ENCODE measurements at places on chromosomes 12 and 14. TPM values are rescaled to one million over a fixed set of nuclear protein-coding genes. Genes with fewer than 3 reads are reported as not detected.
A peak's percentile ranks its signal among the peaks of the same experiment; 100 is the strongest.

- H3K4me1 ChIP-seq = no peaks in the 10 kb centered on the region
- no peak for DNase-seq
- H3K27me3 ChIP-seq = no peaks in the 10 kb centered on the region
- peaks cover 50% of the 10 kb centered on the region for H3K36me3 ChIP-seq
- H3K4me3 ChIP-seq = no peak overlapping the region
- no peak overlapping the region for H3K27ac ChIP-seq
Measured at GRCh38 chr12:101298426-101298825, 18.5 kb downstream of the UTP20 start.

Gene CPNE6
- not detected for total RNA-seq

GRCh38 chr14:67815573-67816225 lies 691 bp downstream of the ZFYVE26 start:
- peak overlapping the region; percentile 96 for H3K27ac ChIP-seq
- H3K4me3 ChIP-seq = peak overlapping the region; percentile 97

DNA sequence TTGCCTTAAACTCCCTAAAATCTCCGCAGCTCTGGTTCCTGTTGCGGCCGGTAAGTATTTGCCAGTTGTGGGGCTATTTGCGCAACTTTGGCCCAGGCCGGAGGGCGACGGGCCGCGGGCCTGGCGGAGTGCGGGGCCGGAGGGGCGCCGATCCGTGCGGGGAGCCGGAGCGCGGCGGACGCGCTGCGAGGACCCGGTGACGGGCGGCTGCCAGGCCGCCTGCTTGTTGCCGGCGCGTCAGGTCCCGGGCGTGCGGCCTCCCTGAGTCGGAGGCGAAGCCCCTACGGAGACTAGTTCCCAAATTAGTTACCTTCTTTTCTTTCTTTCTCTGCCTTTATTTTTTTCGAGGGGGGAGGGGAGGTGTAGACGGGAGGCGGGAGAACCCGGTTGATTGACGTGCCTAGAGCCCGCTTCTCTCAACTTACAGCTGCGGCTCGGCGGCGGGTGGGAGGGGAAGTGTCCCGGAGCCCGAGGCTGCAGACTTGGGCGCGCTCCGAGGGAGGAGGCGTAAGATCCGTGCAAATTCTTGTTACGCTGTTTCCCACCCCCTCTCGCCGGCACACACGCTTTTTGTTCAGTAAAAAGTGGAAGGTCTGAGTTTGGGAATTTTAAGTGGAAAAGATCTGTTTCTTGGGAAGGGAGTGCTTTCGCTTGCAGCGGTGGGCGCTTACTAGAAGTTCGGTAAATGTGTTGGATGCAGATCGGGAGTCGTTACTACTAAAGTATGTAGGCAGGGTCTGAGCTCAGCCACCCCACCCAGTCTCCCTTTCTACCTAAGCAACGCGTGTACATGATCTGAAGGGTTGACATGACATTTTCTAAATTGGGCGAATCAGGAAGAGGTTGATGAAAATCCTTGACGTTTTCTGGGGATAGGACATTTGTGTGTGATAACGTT lies 576 bp downstream of the ZBTB1 start:
- peak; percentile 93 for DNase-seq
- H3K36me3 ChIP-seq = peaks cover 56% of the 10 kb centered on the region
- H3K4me3 ChIP-seq = peak overlapping the region; percentile 79
- peak overlapping the region; percentile 99 for H3K27ac ChIP-seq

DNA sequence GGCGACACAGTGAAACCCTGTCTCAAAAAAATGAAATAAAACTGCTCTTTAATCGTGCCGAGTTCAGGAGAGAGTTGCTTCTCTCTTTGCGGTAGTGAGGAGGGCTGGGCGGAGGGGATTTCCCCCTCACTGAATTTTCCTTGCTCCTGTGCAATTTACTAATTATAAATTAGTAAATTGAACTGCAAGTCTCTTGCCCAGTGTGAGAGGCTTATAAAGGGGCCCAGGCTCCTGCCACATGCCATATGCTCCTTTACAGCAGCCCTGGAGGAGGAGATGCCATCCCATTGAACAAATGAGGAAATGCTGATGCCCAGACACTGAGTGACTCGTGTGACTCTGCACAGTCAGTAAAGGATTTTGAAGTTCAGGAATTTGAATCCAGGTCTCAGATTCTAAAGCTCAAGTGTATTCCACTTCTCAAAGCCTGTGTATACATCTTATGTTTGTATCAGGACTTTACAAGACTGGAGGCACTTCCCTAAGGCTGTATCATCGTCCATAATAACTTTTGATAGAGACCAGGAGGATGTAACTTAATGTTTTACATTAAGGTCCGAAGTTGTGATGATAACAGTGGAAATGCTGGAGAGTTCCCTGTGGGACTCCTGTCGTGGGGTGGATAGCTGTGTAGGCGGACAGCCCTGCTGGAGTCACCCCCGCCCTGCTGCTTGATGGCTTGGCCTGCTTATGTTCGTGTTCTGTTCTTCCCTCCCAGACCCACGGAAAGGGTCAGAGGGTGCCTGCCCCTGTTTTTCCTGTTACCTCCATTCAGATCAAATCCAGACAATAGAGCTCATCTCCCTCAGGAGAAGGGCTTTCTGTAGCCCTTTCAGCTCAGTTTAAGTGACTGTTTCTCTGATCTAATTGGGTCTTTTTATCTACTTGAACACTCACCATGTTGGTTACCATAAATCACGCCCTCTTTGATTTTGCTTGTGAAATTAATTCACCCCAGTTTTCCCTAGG lies 13.9 kb downstream of the PELI2 start:
- H3K27ac ChIP-seq = no peak overlapping the region
- H3K4me3 ChIP-seq = no peak overlapping the region
- H3K27me3 ChIP-seq = peaks cover 3% of the 10 kb centered on the region
- H3K36me3 ChIP-seq = no peaks in the 10 kb centered on the region

DNA sequence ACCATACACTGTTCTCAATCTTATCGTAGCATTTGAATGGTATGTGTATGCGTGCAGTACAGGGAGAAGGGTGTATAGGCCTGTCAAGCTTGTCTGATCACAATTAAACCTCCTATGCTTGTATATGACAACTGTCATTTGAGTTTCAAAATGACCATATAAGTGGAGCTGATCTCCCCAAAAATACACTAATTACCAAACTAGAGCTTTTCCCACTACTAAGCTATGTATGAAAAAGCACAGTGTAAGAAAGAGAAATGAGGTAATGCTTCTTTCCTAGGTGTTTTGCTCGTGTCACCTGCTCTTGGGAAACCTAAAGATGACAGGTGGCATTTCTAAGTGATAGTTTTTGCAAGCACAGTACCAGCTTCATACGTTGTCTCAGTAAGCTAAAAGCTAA lies 1.1 kb upstream of the STK38L start:
- peaks cover 45% of the 10 kb centered on the region for H3K4me1 ChIP-seq
- no peak overlapping the region for H3K4me3 ChIP-seq
- H3K27ac ChIP-seq = no peak overlapping the region
- H3K27me3 ChIP-seq = no peaks in the 10 kb centered on the region

DNA sequence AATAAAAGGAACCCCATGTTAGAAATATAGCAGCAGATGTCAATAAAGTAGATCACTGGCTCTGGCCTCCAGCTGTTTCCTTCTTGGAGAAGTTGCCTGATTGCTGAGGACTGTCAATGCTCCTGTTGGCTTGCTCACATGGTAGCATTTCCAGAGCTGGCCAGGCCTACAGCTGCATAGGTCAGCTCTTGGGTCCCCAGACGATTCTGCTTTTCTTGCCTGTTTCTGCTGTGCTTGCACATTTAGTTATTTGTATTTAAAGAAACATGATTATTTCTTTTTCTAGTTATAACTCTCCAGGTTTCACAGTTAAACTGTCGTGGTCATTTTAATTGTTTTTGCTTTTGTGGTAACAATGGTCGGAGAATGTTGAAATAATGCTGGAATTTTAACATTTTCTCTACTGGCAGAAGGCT lies 7.2 kb downstream of the NAV3 start:
- H3K36me3 ChIP-seq = no peaks in the 10 kb centered on the region
- no peaks in the 10 kb centered on the region for H3K4me1 ChIP-seq
- H3K27me3 ChIP-seq = no peaks in the 10 kb centered on the region

Data from activated CD8-positive, alpha-beta T cell treated with anti-CD3 and anti-CD28 coated beads for 36 hours (primary cell).